ENCODE measurements at places on chromosomes 11 and 22. TPM values are rescaled to one million over a fixed set of nuclear protein-coding genes. Genes with fewer than 3 reads are reported as not detected.

Gene KRTAP5-10
- not detected for total RNA-seq

Gene ANGPTL5
- total RNA-seq, result 0.62 TPM

Gene TMEM45B
- not detected for total RNA-seq

Gene LINC01488
- not detected for total RNA-seq

Gene KDELR3
- 6.7 TPM for total RNA-seq

Gene TUB
- 15.6 TPM for total RNA-seq

Gene HBE1
- not detected for total RNA-seq

Gene H19
- total RNA-seq, result 224 TPM

Gene MUC5AC
- 0.62 TPM for total RNA-seq

Gene GPHA2
- total RNA-seq, result 9.4 TPM

DNA sequence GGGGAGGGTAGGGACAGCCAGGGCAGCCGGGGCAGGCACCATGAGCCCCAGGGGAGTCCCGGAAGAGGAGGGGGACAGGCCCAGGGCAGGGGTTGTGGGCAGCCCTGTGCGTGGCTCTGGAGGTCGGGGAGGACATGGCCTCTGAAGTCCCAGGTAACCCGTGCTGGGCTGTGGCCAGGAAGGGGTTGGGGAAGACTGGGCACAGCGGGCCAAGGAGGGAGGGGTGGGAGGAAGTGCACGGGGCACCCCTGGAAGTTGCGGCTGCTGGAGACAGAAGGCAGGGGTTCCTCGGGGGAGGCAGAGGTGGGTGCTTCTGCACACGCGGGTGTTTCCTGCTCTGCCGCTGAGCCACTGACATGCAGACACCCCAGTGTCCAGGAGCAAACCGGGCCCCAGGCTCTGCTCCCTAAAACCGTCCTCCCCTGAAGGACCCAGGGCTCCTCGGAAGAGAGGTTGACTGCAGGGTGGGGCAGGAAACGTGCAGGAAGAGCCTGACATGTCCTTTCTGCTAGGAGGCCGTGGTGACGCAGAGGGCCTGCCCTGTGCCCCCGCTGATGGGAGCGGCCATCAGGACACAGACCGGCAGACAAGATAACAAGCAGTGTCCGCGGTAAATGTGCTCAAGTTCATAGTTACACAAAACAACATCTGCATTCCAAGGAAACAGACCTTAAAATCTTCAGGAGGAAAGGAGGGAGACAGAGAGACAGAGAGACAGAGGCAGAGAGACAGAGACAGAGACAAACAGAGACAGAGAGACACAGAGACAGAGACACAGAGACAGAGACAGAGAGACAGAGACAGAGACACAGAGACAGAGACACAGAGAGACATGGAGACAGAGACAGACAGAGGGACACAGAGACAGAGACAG lies 5.7 kb downstream of the TNNI2 start:
- DNase-seq, result peak; percentile 68

DNA sequence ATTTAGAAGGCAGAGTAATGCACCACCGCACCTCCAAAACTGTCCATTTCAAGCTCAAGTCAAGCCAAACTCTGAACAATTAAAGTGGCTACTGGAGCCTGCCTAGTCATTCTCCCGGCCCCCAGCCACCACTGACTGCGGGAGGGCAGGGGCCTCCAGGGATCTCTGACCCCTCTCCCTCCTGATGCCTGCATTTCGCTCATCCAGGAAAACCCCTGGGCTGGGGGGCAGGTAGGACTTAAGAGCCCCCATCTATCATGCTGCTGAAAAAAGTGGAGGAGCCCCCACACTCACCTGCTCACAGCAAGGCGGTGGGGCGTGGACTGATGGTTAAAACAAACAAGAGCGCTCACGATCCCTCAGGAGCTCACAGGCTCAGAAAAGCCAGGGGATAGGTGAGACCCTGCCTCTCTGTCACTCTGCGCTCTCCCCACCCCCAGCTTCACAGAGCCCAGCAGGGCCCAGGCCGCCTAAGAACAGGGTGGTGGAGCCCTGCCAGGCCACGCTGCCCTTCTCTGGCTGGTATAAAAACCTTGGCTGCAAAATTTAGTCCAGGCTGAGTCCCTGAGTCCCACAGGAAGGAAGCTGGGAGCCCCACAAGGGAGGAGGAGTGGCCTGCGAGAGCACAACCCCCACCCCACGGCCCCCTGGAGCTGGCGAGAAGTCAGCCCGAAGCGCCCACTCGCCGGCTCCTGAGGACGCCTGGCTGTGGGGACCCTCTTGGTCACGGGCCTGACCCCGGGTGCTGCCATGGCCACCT lies 21.0 kb upstream of the MOB2 start:
- no peak for DNase-seq

DNA sequence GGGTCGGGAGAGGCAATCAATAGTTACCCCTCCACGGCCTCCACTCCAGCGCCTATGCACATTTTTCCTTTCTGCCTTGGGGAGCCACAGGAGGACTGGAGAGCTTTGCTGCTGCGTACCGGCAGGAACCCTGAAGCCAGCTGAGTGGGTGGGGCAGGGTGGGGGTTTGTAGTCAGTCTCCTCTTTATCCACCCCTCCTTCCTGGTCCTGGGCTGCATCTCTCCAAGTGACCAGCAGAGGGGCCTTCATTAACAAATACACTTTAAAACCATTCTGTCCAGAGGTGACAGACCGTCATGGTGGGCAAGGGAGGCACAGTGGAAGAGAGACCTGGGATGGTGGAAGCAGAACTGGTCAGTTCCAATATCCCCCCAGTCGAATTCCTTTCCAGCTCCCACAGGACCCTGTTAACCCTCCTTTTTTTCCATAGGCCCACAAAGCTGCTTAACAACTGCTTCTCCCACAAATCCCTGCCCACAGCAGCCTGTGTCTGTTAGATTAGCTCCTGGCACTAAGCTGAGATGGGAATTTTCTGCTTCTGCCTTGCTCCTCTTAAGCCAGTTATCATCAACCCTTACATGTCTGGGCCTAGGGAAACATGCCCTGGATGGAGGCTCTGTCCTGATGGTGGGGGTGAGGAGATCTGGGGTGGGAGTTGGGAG lies 3.9 kb upstream of the ABCG4 start:
- DNase-seq, result peak; percentile 69

GRCh38 chr11:705646-706438 lies at the start of gene EPS8L2:
TSS of gene EPS8L2 (plus strand) at chr11:706231. CDS start at chr11:709408, 3,177 bp downstream.
- DNase-seq, result no peak

- DNase-seq, result no peak
These were observed 17.7 kb upstream of the MYRF start for GRCh38 chr11:61734767-61735166.

DNA sequence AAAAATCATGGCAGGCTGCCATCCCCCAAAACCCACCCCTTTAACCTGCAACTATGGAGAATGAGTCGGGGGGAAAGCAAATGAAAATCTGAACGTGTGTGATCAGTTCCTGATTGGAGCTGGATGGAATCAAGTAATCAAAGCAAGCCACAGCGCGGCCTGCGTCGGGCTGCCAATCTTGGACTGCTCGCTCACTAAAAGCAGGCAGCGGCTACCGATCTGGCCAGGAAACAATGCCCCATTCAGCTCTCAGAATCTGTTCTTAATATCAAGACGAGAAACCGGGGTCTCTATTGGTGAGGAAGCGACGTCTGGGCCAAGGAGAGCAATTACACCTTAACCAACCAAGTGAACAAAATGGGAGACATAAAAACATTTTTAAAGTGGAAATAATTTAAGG lies 472.2 kb downstream of the SOX6 start:
- no peak for DNase-seq

DNA sequence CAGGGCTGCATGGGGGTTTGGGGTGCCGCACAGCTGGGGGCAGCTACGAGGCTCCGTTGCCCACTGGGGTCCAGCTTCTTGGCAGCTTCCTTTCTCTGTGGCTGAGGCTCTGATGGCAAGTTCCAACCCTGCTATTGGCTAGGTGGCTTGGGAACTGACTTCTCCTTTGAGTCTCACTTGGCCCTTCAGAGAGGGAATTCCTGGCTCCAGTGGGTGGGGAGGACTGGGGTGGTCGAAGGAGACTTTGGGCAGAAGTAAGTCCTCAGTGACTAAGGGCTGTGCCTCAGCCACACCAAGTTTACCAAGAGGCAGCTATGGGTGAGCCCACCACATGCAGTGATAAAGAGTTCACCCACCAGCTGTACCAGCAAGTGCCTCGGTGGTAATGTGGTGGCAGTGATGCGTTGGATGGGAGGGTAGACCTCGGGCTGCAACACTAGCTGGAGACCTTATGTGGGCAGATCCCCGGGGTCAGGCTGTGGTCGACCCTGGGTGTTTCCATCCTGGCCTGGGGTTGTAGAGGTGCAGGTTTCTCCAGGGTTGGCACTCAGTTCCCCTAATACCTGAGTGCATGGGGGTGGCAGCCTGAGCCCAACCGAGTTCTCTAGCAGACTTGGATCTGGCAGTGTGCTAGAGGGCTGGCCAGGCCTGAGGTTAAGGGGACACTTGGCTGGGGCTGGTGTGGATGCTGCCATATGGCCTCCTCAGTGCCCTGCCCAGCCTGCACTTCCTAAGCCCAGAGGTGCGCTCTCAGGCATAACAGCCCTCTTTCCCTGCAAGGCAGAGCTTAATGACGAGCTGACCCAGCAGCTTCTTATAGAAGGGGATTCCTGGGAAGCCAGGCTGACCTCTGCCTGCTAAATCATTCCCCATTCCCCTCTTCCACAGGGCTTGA lies 197.0 kb upstream of the CADM1 start:
- no peak for DNase-seq

DNA sequence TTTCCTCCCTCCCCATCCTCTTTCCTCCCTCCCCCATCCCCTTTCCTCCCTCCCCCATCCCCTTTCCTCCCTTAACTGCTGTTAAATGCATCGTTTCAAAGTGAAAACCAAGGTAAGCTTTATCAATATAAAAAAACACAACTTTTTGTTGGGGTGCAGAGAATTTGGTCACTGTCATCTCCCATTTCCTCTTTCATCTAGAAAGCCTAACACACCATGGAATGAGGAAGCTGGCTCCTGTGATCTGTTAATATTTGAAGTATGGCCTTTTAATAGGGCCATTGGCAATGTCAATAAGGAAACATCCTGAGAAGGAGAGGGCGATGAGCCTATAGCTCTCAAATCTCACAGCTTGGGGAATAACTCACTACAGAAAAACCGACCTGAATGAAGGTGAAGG lies 7.0 kb downstream of the EXPH5 start:
- DNase-seq, result no peak

GRCh38 chr11:26297189-26297975 lies 34.5 kb upstream of the ANO3 start:
- DNase-seq, result no peak

DNA sequence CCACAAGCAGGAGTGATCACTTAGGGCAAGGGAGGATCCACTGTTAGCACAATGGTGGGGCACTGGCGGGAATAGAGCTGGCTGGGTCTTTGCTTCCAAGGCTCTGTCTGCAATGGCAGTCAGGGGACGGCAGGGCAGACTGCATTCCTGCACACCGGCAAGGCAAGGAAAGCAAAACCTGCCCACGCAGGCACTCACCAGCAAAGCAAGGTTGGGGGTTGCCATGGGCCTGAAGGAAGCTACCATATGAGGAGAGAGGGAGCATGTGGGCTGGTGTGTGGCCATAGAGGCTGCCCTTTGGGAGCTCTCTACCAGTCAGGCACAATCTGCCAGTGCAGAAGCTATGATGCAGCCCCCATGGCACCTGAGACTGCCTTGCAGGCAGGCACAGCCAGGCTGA lies 33.2 kb downstream of the OR8B12 start:
- DNase-seq, result no peak

GRCh38 chr11:12497431-12497830 lies 120.1 kb downstream of the PARVA start:
- DNase-seq, result no peak

GRCh38 chr11:70525466-70525865 lies 127.1 kb downstream of the CTTN start:
- DNase-seq, result no peak

- no peak for DNase-seq
These were observed 42.6 kb downstream of the FLRT1 start for GRCh38 chr11:64078284-64078683.

- DNase-seq, result no peak
These were observed 10.2 kb downstream of the SLC25A1 start for GRCh38 chr22:19168088-19168890.

DNA sequence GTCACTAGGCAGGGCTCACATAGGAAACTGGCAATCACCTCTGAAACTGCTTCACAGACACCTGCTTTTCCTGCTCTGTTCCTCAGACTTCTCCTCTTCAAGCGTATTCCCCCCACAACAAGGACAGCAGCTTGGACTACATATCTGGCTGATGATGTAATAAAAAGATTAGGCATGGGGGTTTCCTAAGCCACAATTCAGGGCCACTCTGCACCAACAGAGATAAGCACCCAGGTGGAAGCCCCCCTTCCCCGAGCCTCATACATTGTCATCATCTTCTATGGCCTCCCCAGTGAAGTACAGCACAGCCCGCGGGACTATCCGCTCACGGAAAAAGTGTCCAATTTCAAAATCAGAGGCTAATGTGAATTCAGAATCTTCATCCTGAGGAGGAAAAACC lies 25.0 kb upstream of the PHLDA2 start:
- DNase-seq, result no peak

GRCh38 chr22:44028091-44028490 lies 4.0 kb downstream of the PARVB start:
- DNase-seq, result no peak

DNA sequence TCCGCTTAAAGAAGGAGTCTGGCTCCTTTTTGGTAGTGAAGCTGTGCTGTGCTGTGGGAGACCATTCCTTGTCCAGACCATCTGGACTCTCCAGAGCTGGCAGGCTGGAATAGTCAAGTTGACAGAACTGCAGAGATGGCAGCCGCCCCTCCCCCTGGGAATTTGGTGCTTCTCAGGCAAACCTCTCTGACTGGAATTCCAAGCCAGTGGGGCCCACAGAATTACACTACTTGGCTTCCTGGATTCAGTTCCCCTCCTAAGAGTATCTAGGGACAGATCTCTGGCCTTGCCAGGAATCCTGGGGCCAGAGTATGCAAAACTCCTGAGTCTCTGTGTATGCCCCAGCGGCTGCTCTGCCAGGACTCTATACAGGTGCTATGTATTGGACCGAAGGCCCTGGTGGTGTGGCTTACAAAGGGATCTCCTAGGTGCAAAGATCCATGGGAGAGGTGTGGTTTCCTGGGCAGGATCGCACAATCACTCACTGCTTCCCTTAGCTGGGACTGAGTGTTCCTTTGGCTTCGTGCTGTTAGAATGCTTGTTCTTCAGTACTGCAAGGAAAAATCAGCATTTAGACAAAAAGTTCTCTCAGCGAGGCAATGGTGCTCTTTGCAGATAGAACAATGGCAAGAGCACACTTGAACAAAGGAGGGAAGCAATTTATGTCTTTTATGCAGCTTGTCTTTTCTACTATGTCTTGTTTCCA lies 86.8 kb downstream of the PRMT3 start:
- no peak for DNase-seq

DNA sequence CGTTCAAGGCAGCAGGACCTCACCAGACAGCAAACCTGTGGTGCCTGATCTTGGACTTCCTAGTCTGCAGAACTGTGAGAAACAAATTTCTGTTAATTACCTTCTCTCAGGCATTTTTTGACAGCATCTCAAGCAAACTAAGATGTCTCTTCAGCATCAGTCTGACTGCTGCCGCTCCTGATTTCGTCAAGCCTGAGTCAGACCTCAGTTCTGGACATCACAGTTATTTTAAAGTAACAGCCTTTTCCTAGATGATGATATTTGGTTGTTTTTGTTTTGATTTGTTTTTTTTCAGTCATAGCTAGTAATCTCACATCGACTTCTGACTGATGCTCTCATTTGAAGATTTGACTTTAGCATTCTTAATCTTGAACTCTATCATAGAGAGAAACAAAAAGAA lies 71.9 kb downstream of the BLID start:
- no peak for DNase-seq
